ENCODE measurements at places on chromosomes 5 and 9.

DNA sequence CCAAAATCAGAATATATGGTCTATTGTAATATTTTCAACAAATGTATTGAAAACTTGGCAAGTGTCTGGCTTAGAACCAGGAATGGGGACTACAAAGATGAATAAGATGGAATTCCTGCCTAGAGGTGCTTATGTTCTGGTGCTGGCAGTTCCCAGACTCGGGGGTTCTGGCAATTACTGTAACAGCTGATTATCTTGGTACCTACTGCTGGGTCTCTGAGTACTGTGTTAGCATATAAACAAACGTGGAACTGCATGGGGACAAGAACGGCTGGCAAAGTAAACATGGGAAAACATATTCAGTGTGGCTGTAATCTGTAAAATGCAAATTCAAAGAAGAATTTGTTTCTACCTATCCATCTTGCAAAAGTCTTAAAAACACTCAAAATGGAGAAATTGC is 89.9 kb downstream of the SLC24A2 start:
- DNase-seq, result no peak

DNA sequence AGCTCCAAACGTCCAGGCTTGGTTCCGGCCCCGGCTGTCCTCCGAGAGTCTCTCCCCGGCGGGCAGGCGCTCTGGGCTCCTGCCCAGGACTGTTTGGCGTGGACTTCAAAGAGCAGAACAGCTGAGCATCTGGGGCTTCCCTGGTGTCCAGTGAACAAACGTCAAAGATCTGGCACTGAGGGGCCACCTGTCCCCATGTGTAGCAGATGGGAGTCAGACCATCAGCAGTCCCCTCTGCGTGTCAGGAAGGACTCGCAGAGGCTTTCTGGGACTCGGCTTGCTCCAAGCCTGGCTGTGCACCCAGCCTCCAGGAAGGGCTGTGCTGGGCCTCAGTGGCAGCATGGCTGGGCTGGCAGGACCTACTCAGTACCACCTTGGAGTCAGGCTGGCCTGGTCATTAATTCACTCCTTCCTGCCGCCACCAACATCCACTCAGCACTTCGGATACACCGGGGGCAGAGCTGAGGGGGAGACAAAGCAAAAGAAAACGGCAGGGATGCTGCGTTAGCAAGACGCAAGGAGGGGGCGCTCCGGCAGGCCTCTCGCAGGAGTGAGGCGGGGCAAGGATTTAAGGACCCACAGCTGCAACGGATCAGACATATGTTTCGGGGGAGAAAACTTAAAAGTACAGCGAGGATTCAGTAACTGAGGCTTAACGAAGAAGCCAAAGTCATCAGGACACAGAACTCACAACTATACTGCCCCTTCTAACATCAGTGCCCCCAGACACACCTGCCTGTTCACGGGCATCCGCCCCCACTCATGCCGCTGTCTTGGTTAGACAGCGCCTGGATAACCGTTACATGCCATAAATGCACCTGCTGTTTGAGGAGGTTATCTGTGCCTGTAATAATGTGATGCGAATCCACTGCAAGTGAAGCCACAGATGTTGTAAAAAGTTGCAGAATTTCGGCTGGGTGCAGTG is 164.5 kb upstream of the PHYKPL start:
- no peak for DNase-seq

DNA sequence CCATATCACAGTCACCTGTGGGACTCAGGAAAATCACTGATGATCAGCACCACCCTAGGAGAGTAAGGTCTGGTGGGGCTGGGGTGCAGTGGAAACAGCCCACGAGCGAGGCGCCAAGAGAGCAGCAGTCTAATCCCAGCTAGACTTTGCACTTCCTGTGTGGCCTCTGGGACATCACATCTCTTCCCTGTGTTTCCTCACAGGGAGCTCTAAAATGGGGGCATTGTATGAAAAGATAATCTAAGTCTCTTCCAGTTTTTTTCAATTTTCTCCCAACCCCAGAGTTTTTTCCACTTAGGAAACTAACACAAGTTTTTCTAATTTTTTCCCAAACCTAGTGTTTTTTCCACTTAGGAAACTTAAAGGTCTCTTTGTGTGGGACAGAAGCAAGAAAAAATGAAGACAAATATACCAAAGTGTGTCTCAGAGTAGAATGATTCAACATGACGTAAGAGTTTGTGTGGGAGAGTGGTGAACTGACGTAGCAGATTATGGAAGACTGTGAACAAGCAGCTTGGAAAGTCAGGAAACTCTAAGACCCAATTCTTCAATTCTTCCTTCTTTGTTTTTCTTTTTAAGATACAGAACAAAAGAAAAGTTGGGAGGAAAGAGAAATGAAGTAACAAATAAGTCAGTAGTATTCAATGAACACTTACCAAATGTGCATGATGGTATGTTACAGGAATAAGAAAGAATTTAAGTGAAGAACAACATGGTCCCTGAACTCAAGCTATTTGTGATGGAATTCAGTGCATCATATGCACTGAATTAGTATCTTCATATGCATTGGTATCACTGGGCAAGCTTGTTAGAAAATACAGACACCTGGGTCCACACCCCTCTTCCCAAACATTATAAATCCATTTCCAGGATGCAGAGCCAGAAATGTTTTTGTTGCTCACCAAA is 51.3 kb downstream of the LHFPL2 start:
- no peak for DNase-seq

- no peak for DNase-seq
These were observed 74.1 kb upstream of the PTPRD start for GRCh38 chr9:10686943-10687342.

DNA sequence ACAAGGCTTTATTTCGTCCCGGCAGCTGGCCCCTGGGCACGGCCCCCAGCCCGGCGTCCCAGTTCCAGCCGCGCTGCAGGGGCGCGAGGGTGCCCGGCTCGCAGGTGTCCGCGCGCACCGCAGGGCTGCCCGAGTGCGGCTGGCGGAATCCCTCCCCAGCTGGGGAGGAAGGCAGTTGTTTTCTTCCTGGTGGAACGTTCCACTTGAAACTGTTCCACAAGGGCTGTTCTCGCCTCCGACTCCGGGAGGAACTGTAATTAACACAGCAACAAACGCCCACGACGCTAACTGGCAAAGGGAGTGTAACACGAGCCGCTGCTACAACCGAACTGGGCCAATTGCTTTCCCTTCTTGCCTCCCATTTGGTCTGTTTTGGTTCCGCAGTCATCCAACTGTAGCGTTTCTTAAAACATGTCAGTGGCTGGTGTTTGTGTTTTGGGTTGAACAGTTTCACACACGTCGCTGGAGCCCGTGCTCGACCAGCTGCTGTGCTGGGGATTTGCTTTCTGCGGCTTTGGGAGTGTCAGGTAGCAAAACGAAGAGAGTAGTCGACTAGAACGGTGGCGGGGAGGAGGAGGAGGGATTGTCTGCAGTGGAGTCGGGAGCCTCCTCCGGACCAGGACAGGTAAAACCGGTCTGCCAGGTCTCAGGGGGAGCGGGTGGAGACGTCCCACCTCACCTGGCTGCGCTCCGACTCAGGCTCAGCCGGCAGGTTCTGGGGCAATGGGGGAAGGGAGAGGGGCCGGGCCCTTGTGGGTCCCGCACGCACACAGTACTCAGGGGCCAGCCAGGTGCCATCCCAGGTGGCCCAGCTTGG is 131.6 kb upstream of the NIPBL start:
- peak; percentile 34 for DNase-seq

DNA sequence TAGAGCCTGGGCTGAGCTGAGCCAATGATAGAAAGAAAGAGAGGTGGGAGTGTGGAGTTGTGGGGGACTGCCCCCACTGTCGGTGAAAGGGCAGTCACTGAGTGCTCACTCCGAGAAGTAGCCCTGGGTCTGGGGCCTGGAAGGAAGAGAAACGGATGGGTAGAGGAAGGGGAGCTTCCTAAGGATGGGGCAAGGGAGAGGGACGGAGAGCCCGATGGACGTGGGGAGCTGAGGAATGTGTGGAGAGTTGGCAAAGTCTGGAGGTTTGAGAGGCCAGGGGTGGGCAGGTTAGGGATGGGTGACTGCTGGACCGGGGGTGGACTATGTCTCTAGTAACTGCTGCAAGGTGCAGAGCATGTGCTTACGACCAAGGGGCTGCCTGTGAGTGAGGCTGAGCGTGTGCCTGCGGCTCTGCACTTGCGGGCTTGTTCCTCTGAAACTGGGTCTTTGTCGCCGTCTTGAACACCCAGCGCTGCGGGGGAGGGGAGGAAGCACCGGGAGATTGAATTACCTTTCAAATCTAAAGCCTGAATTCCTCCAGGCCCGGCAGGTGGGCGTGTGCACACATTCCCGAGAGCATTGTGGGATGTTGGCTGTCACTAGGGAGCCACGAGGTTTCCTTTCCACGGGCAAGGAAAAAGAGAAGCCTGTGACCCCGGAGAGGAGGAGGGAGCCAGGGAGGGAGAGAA is 76.4 kb upstream of the ARAP3 start:
- no peak for DNase-seq

DNA sequence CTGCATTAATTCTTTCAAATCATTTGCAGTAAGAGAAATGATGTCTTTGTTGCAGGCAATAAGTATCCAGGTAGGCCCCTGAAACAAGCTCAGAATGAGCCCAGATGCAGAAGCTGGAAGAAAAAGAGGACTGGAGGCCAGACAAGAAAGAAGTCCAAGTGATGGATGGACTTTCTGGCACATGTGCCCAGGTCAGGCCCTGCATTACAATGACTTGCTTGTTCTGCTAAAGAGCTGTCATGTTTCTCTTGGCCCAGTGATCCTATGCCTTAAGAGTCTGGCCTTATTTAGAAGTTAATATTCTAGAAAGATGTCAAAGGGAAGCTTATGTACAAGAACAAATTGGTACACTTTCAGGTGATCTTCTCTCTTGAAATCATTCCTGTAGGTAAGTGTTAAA is 64.8 kb downstream of the DPYSL3 start:
- no peak for DNase-seq

- DNase-seq, result no peak
These were observed 23.0 kb downstream of the C1QTNF2 start for GRCh38 chr5:160347448-160347847.

DNA sequence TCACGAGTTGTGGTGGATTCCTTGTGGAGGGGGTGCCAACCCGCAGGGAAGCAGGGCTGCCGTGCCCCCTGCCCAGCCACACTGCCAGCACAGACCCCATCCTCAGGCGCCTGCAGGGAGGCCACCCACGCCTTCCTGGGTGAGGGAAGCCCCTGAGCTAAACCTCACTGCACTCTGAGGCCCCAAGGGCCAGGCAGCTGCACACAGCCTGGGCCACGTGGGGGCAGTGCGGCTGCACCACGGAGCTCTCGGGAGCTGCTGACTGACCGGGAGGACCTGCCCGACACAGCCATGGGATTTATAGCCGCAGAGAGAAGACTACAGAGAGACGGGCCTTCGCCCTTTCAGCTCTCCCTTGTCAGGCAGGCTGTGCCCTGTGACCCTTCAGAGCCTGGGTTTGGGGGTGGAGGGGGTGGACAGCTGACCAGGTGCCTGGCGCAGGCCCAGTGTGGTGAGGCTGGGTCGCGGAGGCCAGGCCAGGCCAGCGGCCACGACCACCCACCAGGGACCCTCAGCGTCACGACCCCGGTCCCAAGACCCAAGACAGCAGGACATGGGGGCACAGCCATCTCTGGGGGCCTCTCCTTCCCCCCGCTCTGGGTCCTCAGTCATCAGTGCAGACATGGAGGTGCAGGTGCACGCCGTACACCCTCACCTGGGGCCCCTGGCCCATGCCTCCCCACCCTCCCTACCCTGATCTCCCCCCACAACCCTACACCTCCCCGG is 4.3 kb upstream of the AHRR start:
- no peak for DNase-seq

GRCh38 chr9:115050002-115050490 is 67.9 kb downstream of the TNC start:
- DNase-seq, result no peak

GRCh38 chr9:38336341-38336740 is 56.2 kb upstream of the ALDH1B1 start:
- DNase-seq, result no peak

DNA sequence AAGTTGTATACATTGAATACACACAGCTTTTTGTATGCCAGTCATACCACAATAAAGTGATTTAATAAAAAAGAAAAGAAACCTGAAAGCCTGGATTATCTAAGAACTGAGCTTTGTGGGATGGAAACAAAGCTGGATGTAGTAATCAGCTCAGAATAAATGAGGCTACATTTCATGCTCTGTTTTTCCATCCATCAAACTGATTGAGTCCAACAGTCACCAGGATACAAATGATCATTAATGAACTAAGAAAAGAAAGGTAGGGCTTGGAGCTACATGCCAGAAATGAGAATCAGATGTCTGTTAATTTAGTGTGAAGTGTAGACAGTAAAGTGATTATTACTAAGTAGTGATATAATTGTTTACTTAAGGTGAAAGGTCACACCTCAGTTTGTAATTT is 109.8 kb upstream of the TARS1 start:
- no peak for DNase-seq

GRCh38 chr5:65255294-65255693 is 226.4 kb downstream of the ADAMTS6 start:
- no peak for DNase-seq

GRCh38 chr9:5278486-5278885 is 26.0 kb downstream of the RLN2 start:
- DNase-seq, result no peak

- no peak for DNase-seq
These were observed 127.6 kb downstream of the ST8SIA4 start for GRCh38 chr5:100775533-100775855.

GRCh38 chr9:20611691-20612287 is 10.5 kb downstream of the MLLT3 start:
- no peak for DNase-seq

- DNase-seq, result no peak
These were observed 20.7 kb downstream of the FAXDC2 start for GRCh38 chr5:154829589-154830218.

DNA sequence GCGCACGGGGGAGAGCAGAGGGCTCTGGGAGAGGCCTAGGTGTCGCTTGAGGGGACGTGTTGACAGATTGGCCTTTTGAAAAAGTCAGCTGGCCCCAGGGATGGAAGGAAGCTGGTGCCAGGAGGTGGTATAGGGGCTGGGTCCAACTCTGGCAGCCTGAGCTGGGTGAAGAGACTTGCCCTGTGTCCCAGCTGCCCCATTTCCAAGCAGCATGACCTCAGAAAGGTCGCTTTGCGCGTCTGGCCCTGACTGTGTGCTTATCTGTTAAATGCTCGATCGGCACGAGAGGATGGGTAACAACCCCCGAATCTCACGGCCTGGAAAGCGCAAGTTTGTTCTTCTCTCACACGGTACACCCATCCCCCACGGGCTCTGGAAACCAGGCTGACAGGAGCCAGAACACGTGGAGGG is 31.2 kb upstream of the LAMC3 start:
- no peak for DNase-seq

DNA sequence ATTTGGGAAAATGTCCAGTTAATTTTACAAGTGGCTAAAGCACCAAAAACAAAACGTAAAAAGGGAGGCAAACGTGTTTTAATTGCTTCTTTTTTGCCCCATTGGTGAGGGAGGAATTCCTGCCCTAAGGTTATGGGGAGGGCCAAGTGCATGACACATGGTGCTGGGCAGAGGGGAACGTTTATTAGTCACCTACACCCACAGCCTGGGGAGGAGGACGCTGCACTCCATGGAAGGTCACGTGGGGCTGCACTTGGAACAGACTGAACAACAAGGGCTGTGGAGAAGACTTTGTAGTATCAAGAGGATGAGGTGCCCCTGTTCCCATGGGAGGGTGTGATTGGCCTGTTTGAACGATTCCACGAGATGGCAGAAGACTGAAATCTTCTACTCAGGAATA is 13.7 kb upstream of the ADAMTS16 start:
- DNase-seq, result no peak
